Neural progenitor cell (in vitro differentiated cells): ENCODE measurements at places on chromosomes 1 and 21. TPM values are rescaled to one million over a fixed set of nuclear protein-coding genes. Genes with fewer than 3 reads are reported as not detected.

GRCh38 chr1:164256456-164256855 lies 302.5 kb upstream of the PBX1 start:
- DNase-seq, result no peak
- no peaks in the 10 kb centered on the region for H3K4me1 ChIP-seq
- no peaks in the 10 kb centered on the region for H3K36me3 ChIP-seq
- H3K27me3 ChIP-seq, result no peaks in the 10 kb centered on the region
- H3K4me3 ChIP-seq, result no peak overlapping the region

Gene LIN28A
- 1,311 and 1,384 TPM in 2 replicates for total RNA-seq

- peak within 1 kb of the TSS; percentile 72 for H3K4me3 ChIP-seq
- peaks cover 6% of the 10 kb centered on the region for H3K4me1 ChIP-seq
- DNase-seq, result peak; percentile 75
- H3K36me3 ChIP-seq, result no peaks in the 10 kb centered on the region
- no peak within 1 kb of the TSS for H3K27ac ChIP-seq
Measured at GRCh38 chr1:206117151-206117948, at the start of gene AVPR1B. AVPR1B (minus strand) TSS chr1:206117388; CDS start chr1:206116890, 498 bp downstream.

GRCh38 chr1:4488018-4488417 lies 166.4 kb upstream of the AJAP1 start:
- H3K27ac ChIP-seq, result no peak overlapping the region
- no peaks in the 10 kb centered on the region for H3K27me3 ChIP-seq
- no peak for DNase-seq
- no peaks in the 10 kb centered on the region for H3K36me3 ChIP-seq
- H3K4me1 ChIP-seq, result no peaks in the 10 kb centered on the region

Gene NSL1
- 63.7 and 77.6 TPM in 2 replicates for total RNA-seq

Gene SRGAP2C
- total RNA-seq, result 20.4 and 26.8 TPM in 2 replicates

Gene OR2G6
- not detected in 2 replicates for total RNA-seq

Gene NAV1
- 60.7 and 83.0 TPM in 2 replicates for total RNA-seq

GRCh38 chr21:33025489-33026442 lies at the start of gene OLIG2:
OLIG2 (plus strand) TSS chr21:33025935; CDS start chr21:33026863, 928 bp downstream.
- H3K4me3 ChIP-seq, result peak within 1 kb of the TSS; percentile 49
- H3K27ac ChIP-seq, result no peak within 1 kb of the TSS
- H3K36me3 ChIP-seq, result no peaks in the 10 kb centered on the region
- peaks cover 100% of the 10 kb centered on the region for H3K27me3 ChIP-seq
- peaks cover 18% of the 10 kb centered on the region for H3K4me1 ChIP-seq

- DNase-seq, result no peak
- no peaks in the 10 kb centered on the region for H3K27me3 ChIP-seq
- no peak overlapping the region for H3K27ac ChIP-seq
Measured at GRCh38 chr1:25848531-25848930, 10.7 kb downstream of the AUNIP start.

Gene TMEM52
- 2.9 and 7.4 TPM in 2 replicates for total RNA-seq

GRCh38 chr1:41662765-41663437 lies 178.4 kb upstream of the EDN2 start:
- peaks cover 65% of the 10 kb centered on the region for H3K27me3 ChIP-seq
- peaks cover 9% of the 10 kb centered on the region for H3K4me1 ChIP-seq
- no peaks in the 10 kb centered on the region for H3K36me3 ChIP-seq
- peak overlapping the region; percentile 92 for H3K4me3 ChIP-seq
- no peak overlapping the region for H3K27ac ChIP-seq
- DNase-seq, result no peak
